ENCODE measurements at places on chromosomes 1 and 21. TPM values are rescaled to one million over a fixed set of nuclear protein-coding genes. Genes with fewer than 3 reads are reported as not detected.

GRCh38 chr1:241730031-241730430, 78.0 kb downstream of the WDR64 start:
- no peak for DNase-seq

- DNase-seq = no peak
Observed at GRCh38 chr1:59214248-59215208, 82.4 kb upstream of the FGGY start.

DNA sequence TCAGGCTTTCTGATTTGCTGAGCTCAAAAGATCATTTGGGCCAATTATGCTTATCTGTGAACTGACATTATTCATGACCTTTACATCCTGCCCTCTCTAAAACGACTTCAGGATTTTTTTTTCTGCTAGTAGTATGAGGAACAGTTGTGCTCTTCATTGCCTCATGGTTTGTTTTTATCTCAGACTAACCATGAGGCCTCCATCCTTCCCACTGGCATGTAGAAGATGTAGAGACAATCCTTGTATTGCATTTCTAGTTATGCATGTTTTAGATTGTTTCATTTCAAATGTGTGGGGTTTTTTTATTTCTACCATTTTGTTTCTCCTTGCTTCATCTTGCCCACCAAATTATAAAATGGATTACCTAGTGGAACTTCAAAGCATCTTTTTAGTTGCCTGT, 82.8 kb upstream of the C1orf87 start:
- DNase-seq = no peak

DNA sequence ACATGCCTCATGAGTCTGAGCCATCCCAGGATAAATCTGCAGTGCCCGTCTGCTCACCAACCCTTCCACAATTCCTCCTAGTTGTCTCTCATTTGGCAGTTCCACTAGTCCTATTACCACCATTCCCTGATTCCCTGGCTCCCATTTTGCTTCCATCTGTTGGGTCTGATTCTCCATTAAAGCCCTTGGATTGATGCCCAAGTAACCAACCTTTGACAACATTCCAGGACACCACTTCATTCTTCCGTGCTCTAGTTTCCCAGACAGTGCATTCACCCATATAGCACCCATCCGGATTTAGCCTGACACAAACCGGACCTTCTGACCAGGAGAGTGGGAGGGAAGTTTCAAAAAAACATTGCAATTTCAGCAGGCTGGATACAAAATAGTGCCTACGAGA, 189.4 kb upstream of the PALMD start:
- DNase-seq = no peak

DNA sequence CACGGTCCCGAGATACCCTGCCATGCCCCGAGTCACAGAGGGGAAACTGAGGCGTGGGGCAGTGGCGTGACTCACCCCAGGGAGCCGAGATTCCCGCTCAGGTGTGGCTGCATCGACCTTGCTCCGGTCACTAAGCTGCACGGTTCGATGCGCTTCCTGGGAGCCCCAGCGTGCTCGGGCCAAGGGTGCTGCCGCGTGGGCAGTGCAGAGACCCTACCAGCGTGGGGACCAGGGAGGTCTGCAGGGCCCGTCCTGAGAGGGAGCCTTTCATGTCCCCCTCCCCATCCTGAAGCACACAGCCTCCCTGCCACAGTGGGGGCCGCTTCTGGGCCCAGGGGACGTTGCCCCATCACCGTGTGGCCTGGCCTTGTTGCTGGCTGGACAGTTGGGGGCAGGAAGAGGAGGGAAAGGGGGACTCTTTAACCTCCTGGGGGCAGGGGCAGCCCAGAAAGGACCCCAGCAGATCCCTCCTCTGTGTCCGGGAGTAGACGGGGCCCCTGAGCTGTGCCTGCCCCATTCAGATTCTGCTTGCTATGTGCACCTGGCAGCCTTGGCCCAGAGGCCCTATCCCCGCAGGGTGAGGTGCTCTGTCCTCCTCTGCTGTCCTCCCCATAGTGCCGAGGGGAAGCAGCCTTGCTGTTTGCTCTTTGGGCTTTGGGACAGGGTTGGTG, 52.3 kb downstream of the COL18A1 start:
- no peak for DNase-seq

GRCh38 chr1:231923491-231924041, 297.0 kb downstream of the DISC1 start:
- no peak for DNase-seq

GRCh38 chr1:101723415-101723814, 273.3 kb downstream of the OLFM3 start:
- DNase-seq = no peak

DNA sequence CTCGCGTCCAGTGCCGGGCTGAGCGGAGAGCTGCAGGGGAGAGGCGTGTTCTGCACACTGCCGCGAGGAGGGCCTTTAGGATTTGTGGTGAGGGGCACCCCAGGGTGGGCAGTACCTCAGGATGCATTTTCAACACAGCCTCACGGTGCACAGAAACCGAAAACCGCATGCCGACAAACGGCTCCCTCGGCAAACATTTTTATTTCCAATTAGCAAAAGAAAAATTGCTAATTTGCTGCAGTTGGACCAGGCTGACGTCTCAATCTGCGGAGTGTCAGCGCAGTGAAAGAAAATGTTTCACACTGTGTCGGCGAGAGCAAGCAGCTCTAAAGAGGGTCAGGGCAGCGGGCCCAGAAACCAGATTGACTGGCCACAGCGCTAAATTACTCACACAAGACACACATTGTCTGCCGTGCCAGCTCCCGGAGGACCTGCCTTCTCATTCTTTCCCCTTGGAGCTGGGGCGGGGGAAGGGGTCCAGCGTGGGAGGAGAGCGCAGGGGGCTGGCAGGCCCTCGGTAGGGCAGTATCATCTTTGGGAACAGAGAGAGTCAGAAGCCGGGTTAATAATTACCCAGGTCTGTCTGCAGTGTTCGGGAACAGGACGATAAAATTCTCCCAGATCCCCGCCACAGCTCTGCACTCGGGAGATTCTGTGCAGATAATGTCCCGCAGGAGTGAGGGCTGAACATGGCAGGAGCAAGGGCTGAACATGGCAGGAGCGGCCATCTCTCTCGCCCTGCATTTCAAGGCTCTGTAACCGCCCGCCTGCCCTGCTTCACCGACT, 150.2 kb downstream of the PRDM16 start:
- no peak for DNase-seq

GRCh38 chr1:38138498-38139233, 92.1 kb upstream of the POU3F1 start:
- DNase-seq = peak; percentile 77

GRCh38 chr1:41784531-41785274, 134.0 kb downstream of the HIVEP3 start:
- no peak for DNase-seq

DNA sequence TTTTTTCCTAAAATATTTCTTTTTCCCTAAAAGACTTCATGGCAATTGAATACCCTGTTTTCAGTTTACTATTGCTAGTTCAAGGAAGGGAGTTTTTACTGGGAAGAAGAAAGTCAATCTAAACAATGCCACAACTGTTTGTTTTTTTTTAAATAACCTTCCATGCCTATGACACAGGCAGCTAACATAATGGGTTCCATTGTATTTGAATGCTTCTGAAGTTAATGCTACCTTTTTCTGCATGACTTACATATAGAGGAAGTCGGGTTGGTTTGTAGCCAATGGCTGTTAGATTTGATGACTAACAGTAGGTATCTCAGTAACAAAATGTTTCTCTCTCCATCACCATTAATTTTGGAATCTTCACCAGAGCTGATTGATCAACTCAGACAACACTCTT, 134.0 kb downstream of the KIF26B start:
- no peak for DNase-seq

DNA sequence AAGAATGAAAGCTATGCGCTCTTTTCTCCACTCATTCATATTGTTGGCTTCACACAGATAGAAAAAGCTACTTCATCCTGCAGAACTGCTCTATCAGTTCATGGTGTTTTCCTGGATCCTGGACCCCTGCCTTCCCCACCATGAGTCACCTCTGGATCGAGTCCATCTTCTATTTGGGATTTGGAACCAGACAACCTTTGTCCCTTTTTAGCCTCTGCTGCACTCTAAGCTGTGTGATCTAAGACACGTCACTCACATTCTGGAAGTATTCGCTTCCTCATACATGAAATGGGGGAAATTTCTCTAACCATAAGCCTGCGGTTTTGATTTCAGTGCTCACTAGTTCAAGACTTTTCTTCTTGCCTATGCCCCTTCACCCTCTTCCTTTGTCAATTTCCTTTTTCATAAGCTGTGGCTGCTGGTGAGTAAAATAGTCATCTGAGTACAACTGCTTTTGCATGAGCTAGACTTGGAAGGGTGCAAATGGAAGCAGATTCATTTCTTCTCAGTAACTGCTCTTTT, 14.1 kb upstream of the DEGS1 start:
- no peak for DNase-seq

- peak; percentile 57 for DNase-seq
Observed at GRCh38 chr1:216528816-216529215, 105.6 kb upstream of the USH2A start.

- no peak for DNase-seq
Observed at GRCh38 chr21:29504751-29505321, 206.1 kb downstream of the BACH1 start.

DNA sequence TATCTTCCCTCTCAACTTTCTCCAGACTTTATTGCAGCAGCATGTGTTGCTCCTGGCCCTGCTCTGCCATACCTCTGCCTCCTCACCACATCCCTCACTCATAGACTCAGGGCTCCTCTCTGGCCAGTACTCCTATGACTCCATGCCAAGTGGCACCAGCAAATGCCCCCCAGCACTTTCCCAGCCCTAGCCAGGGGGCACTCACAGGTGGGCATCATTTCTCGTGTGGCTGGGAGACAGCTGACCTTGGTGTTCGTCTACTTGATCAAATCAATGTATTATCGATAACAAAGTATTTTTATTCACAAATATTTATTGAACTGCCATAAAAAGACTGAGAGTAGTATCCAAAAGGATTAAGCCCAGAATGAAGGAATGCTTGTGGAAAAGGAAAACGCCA, 418.2 kb downstream of the FAM72C start:
- no peak for DNase-seq

- DNase-seq = no peak
Observed at GRCh38 chr1:29237129-29237821, 953 bp downstream of the PTPRU start.

- peak; percentile 10 for DNase-seq
Observed at GRCh38 chr1:97632075-97632474, 288.8 kb downstream of the DPYD start.

GRCh38 chr1:21594935-21595897, 73.9 kb downstream of the RAP1GAP start:
- no peak for DNase-seq

- DNase-seq = no peak
Observed at GRCh38 chr1:37922767-37923550, 23.9 kb downstream of the INPP5B start.

GRCh38 chr1:174875306-174875705, 124.4 kb upstream of the CACYBP start:
- DNase-seq = peak; percentile 42

DNA sequence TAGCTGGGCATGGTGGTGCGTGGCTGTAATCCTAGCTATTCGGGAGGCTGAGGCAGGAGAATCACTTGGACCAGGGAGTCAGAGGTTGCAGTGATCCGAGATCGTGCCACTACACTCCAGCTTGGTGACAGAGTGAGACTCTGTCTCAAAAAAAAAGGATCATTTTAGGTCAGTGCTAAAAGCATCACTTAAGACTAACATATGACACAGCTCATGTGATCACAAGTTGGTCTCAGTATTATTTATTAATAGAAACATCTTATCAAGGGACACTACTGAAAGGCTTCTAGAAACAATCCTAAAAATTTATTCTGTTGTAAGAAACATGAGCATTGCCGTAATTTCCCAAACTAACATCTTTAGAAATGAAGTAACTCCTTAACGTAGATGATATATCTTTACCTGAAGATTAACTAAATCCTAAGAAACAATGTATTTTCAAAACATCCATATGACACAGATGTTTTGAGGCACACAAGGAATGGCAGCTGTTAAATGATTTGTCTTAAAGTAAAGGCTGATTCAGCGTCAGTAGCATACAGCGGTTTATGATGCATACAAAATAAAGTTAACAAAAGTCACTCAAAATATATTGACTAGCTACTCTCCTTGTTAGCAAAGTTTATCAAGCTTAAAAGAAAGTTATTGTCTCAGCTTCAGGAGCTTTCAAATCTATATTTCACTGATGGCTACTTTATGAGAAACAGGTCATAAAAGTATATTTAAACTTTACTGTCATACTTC, 2.6 kb downstream of the NIBAN1 start:
- no peak for DNase-seq

DNA sequence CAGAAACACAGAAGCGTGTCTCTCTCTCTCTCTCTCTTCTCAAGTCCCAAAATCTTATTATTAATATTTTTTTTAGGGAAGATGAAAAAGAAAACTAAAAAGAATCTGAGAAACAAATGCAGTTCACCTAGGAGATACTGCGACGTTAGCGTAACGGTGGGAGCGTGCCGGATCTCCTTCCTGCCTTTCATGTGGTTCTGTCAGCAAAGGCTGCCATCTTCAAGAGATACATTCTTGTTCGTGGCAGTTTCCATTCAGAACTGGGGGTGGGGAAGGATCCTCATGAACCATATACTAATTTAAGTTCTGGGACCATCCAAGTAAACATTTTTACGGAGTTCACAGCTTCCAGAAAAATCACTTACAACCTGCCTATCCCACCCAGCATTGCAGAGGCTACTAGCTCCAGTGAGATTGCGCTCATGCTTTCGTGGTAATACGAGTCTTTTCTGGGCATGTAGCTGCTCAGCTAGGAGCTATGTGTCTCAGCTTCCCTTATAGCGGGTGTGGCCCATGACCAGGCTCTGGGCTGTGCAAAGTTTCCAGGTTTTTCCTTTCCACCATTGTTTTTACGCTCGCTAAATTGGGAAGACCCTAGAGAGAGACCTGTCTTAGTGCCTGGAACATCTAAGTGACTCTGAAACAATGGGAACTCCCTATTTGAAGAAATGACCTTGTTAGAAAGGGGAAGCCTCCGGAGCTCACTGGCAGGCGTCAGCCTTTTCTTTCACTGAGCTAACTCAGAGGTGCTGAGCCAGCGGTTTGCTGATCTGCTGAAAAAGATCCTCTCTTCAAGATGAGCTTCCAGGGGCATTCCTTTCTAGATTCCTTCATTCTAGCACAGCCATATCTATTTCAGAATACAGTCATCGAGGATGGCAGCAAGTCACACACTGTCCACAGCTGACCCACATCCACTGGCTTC, 17.3 kb downstream of the SLAMF1 start:
- no peak for DNase-seq

GRCh38 chr21:43879348-43880110, 14.5 kb downstream of the AGPAT3 start:
- DNase-seq = no peak

- DNase-seq = no peak
Observed at GRCh38 chr1:234781241-234782065, 171.5 kb upstream of the IRF2BP2 start.

The PLPP3 gene
- 263 TPM for polyA plus RNA-seq

The OR14K1 gene
- not detected for polyA plus RNA-seq

The AGT gene
- 6.6 TPM for polyA plus RNA-seq

The ETS2 gene
- polyA plus RNA-seq = 113 TPM

The ADGRB2 gene
- polyA plus RNA-seq = 6.1 TPM

The CD48 gene
- 7.5 TPM for polyA plus RNA-seq

The SELENON gene
- 64.0 TPM for polyA plus RNA-seq

The KCNK1 gene
- 8.8 TPM for polyA plus RNA-seq

The DNAI4 gene
- 1.7 TPM for polyA plus RNA-seq

The SPRR2B gene
- not detected for polyA plus RNA-seq

The PRR9 gene
- not detected for polyA plus RNA-seq
